ENCODE measurements at places on chromosomes 16 and 17.

DNA sequence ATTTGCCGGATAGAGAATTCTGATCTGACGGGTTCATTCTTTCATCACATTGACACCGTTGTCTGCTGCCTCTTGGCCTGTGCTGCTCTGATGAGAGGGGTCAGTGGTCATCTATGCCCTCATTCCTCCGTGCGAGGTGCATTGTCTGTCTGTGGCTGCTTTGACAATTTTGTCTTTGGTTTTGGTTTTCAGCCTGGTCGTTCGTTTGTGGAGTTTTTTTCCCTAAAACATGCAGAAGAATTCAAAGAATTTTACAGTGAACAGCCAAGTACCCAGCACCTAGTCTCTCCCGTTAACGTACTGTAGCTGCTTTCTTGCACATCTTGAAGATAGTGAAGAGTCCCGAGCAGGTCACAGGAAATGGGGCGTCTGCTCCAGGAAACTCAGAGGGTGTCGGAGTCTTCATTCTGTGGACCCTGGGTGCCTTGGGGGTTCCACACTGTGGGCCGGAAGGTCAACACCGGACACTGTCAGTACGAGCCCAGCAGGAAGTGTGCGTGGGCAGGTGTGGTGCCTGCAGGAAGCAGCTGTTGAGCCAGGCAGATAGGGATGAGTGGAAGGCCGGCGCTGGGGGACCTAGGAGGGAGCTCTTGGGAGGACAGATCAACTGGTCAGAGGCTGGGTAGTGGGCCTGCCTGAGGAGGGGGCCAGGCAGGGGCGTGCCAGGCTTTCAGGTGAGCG, 28.2 kb downstream of the CRAMP1 start:
- no peak for DNase-seq

- no peak for DNase-seq
Measured at GRCh38 chr17:39643271-39643670, 6.3 kb downstream of the STARD3 start.

DNA sequence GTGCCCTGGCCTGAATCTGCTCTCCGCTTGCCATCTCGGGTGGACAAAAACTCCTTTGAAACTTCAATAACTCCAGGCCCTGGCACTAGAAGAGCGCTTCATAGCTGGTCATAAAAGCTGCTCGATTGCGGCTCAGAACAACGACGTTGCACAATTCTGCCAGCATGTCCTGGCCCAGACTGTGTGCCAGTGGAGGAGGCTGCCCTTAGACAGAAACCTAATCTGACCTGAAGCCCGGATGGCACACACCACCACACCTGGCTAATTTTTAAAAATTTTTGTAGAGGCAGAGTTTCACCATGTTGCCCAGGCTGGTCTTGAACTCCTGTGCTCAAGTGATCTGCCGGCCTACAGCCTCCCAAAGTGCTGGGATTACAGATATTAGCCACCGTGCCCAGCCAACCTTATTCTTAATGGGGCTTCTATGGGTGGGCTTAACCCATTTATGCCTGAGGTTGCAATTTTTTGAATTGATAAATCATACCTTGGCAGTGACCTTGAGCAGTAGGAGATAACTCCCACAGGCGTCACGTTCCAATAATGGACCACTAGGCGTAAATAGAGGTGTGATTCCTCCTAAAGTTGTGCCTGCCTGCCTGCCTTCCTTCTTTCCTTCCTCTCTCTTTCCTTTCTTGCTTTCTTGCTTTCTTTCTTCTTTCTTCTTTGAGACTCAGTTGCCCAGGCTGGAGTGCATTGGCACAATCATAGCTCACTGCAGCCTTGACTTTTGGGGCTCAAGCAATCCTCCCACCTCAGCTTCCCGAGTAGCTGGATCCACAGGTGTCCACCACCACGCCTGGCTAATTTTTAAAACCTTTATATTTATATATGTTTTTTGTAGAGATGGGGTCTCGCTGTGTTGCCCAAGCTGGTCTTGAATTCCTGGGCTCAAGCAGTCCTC, 1.1 kb upstream of the PPL start:
- no peak for DNase-seq

DNA sequence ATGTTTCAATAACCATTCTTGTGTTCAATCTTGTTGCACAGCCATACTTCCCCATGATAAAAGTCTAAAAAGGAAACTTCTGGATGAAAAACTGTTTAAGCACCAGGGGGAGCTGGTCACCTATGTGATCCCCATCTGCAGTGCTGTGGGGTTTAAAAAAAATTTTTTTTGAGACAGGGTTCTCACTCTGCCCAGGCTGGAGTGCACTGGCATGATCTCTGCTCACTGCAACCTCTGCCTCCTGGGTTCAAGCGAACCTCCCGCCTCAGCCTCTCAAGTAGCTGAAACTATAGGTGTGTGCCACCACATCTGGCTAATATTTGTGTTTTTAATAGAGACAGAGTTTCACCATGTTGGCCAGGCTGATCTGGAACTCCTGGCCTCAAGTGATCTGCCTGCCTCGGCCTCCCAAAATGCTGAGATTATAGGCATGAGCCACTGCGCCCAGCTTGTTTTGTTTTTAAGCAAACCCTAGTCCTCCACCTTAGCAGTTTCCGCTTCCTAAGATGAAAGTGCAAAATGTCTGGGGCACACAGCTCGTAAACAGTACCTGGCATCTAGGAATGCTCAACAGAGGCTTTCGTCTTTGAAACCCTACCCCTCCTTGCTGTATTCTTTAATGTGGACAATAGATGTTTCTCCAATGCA, 25.4 kb downstream of the DNAJA2 start:
- DNase-seq, result peak; percentile 55

DNA sequence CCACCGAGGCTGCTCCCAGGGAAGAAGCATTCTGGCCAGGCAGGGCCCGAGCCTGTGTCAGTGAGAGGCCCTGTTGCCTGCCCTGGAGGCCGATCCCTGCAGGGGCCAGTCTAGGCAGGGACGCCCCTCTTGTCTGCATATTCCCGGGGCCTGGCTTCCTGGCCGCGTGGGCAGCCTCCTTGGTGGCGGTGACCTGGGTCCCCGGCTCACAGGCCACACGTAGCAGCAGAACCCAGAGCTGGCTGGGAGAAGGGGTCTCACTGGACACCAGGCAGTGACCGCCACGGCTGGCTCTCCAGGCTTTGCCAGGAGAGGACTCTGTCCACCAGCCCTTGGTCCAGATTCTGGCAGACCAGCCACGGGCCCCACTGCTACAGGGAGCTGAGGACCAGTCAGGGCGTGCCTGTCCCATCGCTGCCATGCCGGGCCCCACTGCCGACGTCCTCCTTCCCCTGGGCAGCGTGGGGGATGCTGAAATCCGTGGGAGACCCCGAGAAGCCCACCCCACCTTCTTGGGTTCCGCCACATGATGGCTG, 3.7 kb upstream of the CACNA1H start:
- DNase-seq, result no peak

GRCh38 chr17:38328620-38329019, 15.1 kb downstream of the GPR179 start:
- DNase-seq, result no peak

- no peak for DNase-seq
Measured at GRCh38 chr16:311725-312124, 28.8 kb downstream of the PDIA2 start.

GRCh38 chr17:70144260-70144846, 25.0 kb upstream of the KCNJ2 start:
- no peak for DNase-seq

DNA sequence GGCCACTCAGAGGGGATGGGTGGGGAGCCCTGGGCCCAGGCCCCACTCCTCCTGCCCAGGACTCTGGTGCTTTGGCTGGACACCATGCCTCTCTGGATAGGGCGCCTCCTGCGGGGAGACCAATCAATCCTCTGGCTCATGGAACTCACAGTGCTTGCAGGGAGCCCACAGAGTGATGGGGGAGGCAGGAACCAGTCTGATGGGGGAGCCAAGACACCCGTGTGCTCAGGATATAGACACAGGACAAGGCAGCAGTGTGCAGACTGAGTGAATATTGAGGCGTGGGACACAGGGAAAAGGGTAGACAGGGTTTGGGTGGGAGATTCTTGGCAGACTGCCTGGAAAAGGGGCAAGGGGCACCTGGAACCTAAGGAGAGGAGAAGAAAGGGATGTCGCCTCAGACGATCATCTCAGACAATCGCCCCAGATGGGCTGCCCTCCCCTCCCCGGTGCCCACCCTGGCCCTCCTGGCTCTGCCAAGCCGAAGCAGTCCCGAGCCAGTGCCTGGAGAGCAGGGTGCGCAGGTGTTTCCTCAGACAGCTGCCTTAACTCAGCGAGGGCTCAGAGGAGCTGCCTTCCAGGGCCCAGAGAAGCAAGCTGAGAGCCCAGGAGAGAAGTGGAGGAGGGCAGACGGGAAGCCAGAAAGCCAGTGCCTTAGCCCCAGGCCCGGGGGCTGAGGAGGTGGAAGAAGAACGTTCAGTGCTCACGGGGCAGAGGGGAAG, 37.4 kb upstream of the DLX4 start:
- DNase-seq, result no peak

DNA sequence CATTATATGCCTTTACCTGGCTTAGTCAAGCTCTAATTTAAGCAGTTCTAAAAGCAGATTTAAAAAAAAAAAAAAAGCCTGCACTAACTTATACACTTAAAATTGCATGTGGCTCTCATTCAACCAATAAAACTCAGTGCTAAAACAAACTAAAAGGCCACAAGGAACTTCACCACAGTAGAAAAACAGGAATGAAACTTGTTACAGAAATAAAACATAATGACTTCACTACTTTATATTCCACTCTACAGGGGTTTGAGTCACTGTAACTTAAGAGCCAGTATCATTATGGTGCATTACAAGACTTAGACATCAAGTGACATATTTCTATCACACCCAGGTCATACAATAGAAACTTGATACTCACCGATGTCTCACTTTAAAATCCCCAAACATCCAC, 11.1 kb downstream of the CA10 start:
- no peak for DNase-seq

GRCh38 chr16:66610111-66610820, 5.8 kb downstream of the CMTM3 start:
- DNase-seq, result no peak

DNA sequence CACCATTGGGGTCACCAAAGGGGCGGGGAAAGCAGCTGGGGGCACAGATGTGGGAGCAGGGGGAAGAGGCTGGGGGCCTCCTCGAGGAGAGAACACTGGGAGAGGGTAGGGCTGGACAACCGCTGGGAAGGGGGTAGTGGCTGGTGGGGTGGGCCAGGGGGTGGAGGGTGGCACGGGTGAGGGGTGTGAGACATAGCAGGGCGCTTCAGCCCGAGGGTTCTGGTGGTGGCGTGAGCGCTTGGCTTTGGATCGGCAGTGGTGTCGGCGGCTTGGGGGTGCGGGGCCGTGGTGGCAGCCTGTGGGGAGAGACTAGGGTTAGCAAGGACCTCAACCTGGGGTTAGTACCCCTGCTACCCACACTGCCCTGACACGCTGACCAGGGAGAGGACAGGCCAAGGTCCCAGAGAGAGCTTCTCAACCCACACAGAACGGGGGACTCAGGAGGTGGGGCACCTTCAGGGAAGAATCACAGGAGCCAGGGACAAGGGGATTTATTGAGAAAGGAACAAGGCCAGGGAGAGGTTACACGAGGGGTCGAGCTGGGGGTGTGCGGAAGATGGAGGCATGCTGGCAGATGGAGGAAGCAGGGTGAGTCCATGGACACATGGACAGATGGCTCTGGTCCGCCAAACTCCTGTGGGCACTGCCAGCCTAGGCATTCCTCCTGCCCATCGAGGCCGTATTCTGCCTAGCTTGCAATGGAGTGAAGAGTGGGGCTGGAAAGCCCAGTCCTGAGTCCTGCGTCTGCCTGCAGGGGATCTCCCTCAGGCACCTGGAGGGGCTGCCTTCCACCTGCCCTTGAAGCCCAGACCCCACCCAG, 8.4 kb downstream of the PER1 start:
- no peak for DNase-seq

DNA sequence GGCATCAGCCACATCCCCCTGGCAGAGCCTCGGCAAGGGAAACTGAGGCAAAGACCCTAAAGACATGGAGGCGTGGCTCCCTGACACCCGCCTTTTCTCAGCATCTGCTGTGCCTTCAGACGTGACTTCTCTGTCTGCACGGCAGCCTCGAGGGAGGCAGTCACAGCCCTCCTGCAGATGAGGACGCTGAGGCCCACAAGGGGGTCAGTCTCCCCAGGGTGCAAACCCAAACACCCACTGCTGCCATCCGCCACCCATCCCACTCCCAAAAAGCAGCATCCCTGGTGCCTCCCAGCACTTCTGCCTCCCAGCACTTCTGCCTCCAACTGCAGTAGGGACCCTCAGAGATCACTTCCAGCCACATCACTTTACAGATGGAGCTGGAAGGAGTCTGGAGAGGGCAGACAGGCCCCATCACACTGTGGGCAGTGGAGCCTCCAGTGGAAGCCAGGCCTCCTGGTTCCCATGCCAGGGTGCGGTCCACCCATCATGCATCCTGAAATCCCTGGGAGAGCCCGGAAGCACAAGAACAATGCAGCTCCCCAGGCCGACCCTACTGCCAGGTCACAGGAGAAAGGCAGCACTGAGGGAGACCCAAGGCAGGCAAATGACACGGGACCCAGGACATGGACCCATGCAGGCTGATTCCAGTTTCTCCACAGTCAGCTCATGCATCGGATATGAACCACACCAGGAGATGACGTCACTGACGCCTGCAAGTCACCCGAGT, 23.8 kb downstream of the KDM8 start:
- no peak for DNase-seq

- no peak for DNase-seq
Measured at GRCh38 chr16:70402916-70403659, 35.8 kb downstream of the ST3GAL2 start.

GRCh38 chr17:37488607-37489196, 989 bp upstream of the DUSP14 start:
- peak; percentile 44 for DNase-seq

- DNase-seq, result no peak
Measured at GRCh38 chr17:82709024-82709675, 7.4 kb upstream of the FN3KRP start.

DNA sequence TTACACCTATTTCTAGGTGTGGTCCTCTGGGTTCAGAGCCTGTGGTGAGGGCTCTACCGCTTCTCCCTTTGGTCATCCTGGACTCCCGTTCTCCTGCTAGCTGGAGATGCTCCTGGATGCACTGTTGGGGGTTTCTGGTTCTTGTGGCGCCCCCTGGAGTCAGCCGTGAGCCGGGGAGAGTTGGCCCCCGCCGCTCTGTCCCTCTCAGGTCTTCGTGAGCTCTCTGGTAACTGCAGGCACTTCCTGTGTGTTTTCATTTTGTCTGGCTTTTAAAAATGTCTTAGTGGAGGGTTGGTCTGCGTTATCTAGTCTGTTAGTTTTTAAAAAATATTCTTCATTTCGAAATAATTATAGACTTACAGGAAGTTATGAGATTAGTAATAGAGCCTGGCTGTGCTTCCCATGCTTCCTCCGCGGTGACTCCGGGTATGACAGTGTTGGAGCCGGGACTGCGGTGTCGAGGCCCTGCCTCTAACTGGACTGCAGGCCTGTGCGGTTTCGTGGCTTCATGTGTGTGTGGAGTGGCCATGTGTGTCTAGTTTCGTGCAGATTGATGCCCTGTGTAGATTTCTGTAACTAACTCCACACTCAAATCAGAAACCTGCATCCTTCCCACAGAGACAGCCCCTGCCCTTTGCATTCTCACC, 78.0 kb upstream of the ZNF750 start:
- DNase-seq, result no peak

- no peak for DNase-seq
Measured at GRCh38 chr16:12906271-12906670, 4.9 kb downstream of the SHISA9 start.

GRCh38 chr17:13538841-13539411, 62.8 kb downstream of the HS3ST3A1 start:
- DNase-seq, result no peak

- peak; percentile 21 for DNase-seq
Measured at GRCh38 chr17:4635823-4636375, 5.6 kb downstream of the ALOX15 start.

GRCh38 chr17:75091855-75092327, 4.1 kb downstream of the SLC16A5 start:
- DNase-seq, result no peak
